ENCODE measurements at places on chromosomes 12 and 14. TPM values are rescaled to one million over a fixed set of nuclear protein-coding genes. Genes with fewer than 3 reads are reported as not detected.

GRCh38 chr12:71589478-71589881 lies 74.2 kb downstream of the ZFC3H1 start:
- no peak overlapping the region for H3K4me3 ChIP-seq
- peaks cover 13% of the 10 kb centered on the region for H3K4me1 ChIP-seq
- peaks cover 29% of the 10 kb centered on the region for H3K36me3 ChIP-seq
- H3K27ac ChIP-seq: no peak overlapping the region
- H3K27me3 ChIP-seq: no peaks in the 10 kb centered on the region

- H3K36me3 ChIP-seq: no peaks in the 10 kb centered on the region
- no peaks in the 10 kb centered on the region for H3K4me1 ChIP-seq
- H3K27ac ChIP-seq: no peak overlapping the region
- no peak for DNase-seq
- no peak overlapping the region for H3K4me3 ChIP-seq
- no peaks in the 10 kb centered on the region for H3K27me3 ChIP-seq
These were observed 1044.3 kb downstream of the FLRT2 start for GRCh38 chr14:86574051-86574777.

DNA sequence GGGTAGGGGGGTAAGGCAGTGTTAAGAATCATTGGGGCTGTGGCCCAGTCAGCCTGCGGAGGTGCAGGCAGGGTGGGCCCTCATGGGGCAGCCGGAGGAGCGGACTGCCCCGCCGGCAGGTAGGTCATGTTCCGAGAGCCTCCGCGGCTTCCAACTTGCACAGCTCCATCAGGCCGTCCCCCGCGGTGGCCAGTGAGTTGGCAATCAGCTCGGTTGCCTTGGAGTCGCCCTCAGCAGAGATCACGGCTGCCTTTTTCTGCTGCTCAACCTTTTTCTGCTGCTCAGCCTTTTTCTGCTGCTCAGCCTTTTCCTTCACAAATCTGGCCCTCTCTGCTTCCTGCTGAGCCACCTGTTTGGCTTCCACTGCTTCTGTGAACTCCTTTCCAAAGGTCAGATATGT lies 41.1 kb upstream of the CSRNP2 start:
- H3K27ac ChIP-seq: no peak overlapping the region
- no peaks in the 10 kb centered on the region for H3K4me1 ChIP-seq
- H3K27me3 ChIP-seq: no peaks in the 10 kb centered on the region
- H3K4me3 ChIP-seq: no peak overlapping the region
- no peaks in the 10 kb centered on the region for H3K36me3 ChIP-seq

CINP gene
- total RNA-seq: 35.0 TPM

TRHDE gene
- total RNA-seq: 0.20 TPM

DNA sequence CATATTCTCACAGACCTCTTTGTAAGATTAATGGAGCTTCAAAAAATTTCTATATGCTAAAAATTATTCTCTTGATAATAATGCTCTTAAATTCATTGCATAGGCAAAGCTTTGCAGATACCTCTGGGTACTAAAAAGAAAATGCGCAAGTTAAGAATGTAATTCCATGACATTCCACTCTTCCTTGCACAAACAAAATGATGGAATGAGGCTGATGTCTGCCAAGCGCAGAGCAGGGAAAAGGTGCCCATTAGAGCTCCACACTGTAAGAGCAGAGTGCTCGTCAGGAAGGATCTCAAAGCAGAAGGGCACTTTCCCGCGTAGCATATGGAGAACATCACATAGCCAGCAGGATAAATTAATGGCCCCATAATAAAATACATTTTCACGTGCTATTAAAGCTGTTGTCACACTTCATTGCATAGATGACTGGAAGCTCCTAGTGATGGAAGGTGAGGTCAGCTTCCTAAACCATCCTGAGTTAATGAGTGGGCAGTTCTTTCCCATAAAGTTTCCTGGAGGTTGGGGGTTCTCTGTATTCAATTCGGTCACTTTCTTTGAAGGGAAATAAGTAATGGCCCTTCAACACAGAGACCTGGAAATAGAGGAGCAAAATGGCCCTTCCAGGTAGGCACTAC lies 1058.9 kb downstream of the GALC start:
- no peaks in the 10 kb centered on the region for H3K4me1 ChIP-seq
- no peaks in the 10 kb centered on the region for H3K27me3 ChIP-seq
- no peak overlapping the region for H3K27ac ChIP-seq
- no peak for DNase-seq
- no peaks in the 10 kb centered on the region for H3K36me3 ChIP-seq
- no peak overlapping the region for H3K4me3 ChIP-seq

TAS2R9 gene
- total RNA-seq: not detected

WSCD2 gene
- 0.79 TPM for total RNA-seq

DNA sequence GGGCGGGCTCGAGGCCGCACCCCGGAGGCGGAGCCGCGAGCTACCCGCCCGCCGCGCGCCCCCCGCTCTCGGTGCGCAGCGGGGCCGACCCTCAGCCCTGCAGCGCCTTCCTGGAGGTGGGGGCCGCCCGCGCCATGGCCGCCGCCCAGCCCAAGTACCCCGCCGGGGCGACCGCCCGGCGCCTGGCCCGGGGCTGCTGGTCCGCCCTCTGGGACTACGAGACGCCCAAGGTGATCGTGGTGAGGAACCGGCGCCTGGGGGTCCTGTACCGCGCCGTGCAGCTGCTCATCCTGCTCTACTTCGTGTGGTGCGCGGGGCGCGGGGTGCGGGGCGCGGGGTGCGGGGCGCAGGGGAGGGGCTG lies at the start of gene P2RX2:
TSS of gene P2RX2 (plus strand) at position 94 of the 361 bp plus-strand sequence. CDS start at position 135, 41 bp downstream.
- H3K36me3 ChIP-seq: peaks cover 2% of the 10 kb centered on the region
- H3K27ac ChIP-seq: no peak within 1 kb of the TSS
- peaks cover 64% of the 10 kb centered on the region for H3K27me3 ChIP-seq

DNA sequence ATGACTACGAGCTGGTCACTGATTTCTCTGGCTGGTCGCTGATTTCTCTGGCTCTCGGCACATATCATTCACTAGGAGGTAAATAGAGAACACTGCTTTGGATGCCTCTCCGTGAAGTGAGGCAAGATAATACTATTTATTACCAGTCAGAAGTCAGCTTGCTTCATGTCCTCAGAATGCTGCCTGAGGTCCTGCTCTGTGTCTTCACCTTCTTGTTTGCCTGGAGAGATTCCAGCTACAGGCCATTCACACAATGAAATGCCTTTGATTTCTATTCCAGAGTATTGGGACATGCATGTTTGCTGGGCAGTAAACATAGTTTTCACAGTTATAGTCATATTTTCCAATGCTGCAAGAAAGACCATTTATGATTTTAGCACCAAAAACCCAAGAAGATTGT lies 106.7 kb downstream of the AEBP2 start:
- no peak overlapping the region for H3K27ac ChIP-seq
- H3K36me3 ChIP-seq: no peaks in the 10 kb centered on the region
- no peaks in the 10 kb centered on the region for H3K27me3 ChIP-seq
- DNase-seq: no peak
- H3K4me3 ChIP-seq: no peak overlapping the region

DNA sequence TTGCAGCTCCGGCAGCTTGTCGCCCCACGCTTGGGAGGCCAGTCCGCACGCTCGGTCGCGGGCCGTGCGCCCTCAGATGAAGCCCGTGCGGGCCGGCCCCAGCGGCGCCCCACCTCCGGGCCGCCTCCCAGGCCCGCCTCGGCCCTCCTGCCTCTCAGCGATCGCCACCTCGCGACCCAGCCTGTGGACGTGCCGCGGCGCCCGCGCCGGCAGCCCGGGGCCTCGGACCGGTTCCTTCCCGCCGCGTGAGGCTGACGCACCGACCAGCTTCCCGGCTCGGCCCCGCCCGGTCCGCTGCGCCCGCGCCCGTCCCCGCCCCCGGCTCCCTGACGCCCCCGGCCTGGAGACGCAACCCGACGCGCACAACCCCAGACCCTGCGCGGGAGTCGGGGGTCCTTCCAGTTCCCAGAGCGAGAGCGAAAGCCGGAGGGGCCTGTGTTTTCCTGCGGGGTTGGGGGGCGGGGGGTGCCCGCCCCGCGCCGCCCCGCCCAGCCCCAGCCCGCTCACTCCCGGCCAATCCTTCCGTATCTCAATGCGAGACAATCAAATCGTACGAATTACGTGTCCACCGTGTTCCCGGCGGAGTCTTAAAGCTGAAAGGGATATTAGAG lies at the start of gene ERO1A:
TSS of gene ERO1A (minus strand) at position 78 of the 611 bp plus-strand sequence. CDS start at position 1, 77 bp downstream.
- no peaks in the 10 kb centered on the region for H3K27me3 ChIP-seq
- no peaks in the 10 kb centered on the region for H3K36me3 ChIP-seq
- peak within 1 kb of the TSS; percentile 92 for H3K4me3 ChIP-seq
- DNase-seq: peak; percentile 87
- no peak within 1 kb of the TSS for H3K27ac ChIP-seq

- no peak overlapping the region for H3K27ac ChIP-seq
- no peaks in the 10 kb centered on the region for H3K27me3 ChIP-seq
- no peak overlapping the region for H3K4me3 ChIP-seq
- peaks cover 59% of the 10 kb centered on the region for H3K36me3 ChIP-seq
- H3K4me1 ChIP-seq: no peaks in the 10 kb centered on the region
These were observed 17.9 kb downstream of the CHFR start for GRCh38 chr12:132869551-132869950.

DNA sequence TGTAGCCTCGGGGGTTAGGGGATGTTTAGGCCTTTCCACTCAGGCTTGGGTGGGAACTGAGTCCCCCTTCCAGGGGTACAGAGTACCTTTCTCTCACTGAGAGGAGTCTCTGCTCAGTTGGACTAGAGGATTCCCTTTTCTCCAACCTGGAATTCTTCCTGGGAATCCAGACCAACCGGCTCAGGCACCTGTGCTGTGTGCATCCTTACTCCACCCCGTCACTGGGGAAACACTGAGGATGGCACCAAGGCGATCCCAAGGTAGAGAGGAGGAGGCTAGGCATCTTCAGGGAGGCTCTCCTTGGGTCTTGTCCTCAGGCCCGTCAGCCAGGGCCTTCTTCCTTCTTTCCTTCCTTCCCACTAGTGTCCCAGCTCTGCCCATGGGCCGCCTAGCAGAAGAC lies 871 bp upstream of the TGM1 start:
- no peaks in the 10 kb centered on the region for H3K36me3 ChIP-seq
- no peak overlapping the region for H3K27ac ChIP-seq
- no peaks in the 10 kb centered on the region for H3K4me1 ChIP-seq
- no peak overlapping the region for H3K4me3 ChIP-seq
- DNase-seq: no peak
- no peaks in the 10 kb centered on the region for H3K27me3 ChIP-seq

KRT3 gene
- not detected for total RNA-seq

- H3K36me3 ChIP-seq: no peaks in the 10 kb centered on the region
- H3K4me3 ChIP-seq: peak overlapping the region; percentile 94
- H3K4me1 ChIP-seq: peaks cover 14% of the 10 kb centered on the region
- H3K27me3 ChIP-seq: peaks cover 26% of the 10 kb centered on the region
- DNase-seq: peak; percentile 51
- H3K27ac ChIP-seq: no peak overlapping the region
These were observed 199.9 kb upstream of the FOXN3 start for GRCh38 chr14:89616852-89617341.

GRCh38 chr14:103284574-103285467 lies 49.2 kb upstream of the EIF5 start:
- H3K36me3 ChIP-seq: no peaks in the 10 kb centered on the region
- peaks cover 8% of the 10 kb centered on the region for H3K27me3 ChIP-seq
- no peak overlapping the region for H3K27ac ChIP-seq
- H3K4me1 ChIP-seq: no peaks in the 10 kb centered on the region
- H3K4me3 ChIP-seq: no peak overlapping the region

GRCh38 chr12:128266086-128266485 lies 884 bp upstream of the TMEM132C start:
- no peaks in the 10 kb centered on the region for H3K36me3 ChIP-seq
- no peak overlapping the region for H3K4me3 ChIP-seq
- no peak for DNase-seq
- H3K27me3 ChIP-seq: peaks cover 93% of the 10 kb centered on the region
- no peaks in the 10 kb centered on the region for H3K4me1 ChIP-seq

GRCh38 chr14:44369401-44370123 lies 137.5 kb downstream of the FSCB start:
- no peak for DNase-seq
- no peaks in the 10 kb centered on the region for H3K27me3 ChIP-seq

STXBP6 gene
- total RNA-seq: 1.1 TPM

GRCh38 chr12:57611827-57612710 lies 834 bp downstream of the ARHGEF25 start:
- H3K4me1 ChIP-seq: no peaks in the 10 kb centered on the region
- H3K36me3 ChIP-seq: peaks cover 11% of the 10 kb centered on the region
- DNase-seq: peak; percentile 47
- peak overlapping the region; percentile 72 for H3K4me3 ChIP-seq

All from endodermal cell (in vitro differentiated cells).